ENCODE measurements at places on chromosomes 1 and 21. TPM values are rescaled to one million over a fixed set of nuclear protein-coding genes. Genes with fewer than 3 reads are reported as not detected.

AMY2A gene
- not detected for total RNA-seq

SMIM12 gene
- 23.2 TPM for total RNA-seq

KIF14 gene
- total RNA-seq, result 6.4 TPM

ZFP69 gene
- total RNA-seq, result 4.5 TPM

CD247 gene
- not detected for total RNA-seq

HNRNPCL1 gene
- total RNA-seq, result not detected

NCMAP gene
- not detected for total RNA-seq

OR10R2 gene
- total RNA-seq, result not detected

KCNJ15 gene
- under 0.01 TPM for total RNA-seq

SLC22A15 gene
- total RNA-seq, result 7.8 TPM

EXTL2 gene
- 30.7 TPM for total RNA-seq

TDRD10 gene
- total RNA-seq, result not detected

ADGRL4 gene
- total RNA-seq, result 4.7 TPM

TRNAU1AP gene
- total RNA-seq, result 25.0 TPM

ANGPTL1 gene
- 4.3 TPM for total RNA-seq

MAP1LC3C gene
- under 0.01 TPM for total RNA-seq

LCE2B gene
- total RNA-seq, result not detected

LIN28A gene
- total RNA-seq, result not detected

STIL gene
- total RNA-seq, result 21.2 TPM

MSH4 gene
- total RNA-seq, result 0.43 TPM

ATF3 gene
- 12.9 TPM for total RNA-seq

MAP3K7CL gene
- total RNA-seq, result 20.7 TPM

TAS1R1 gene
- under 0.01 TPM for total RNA-seq

C1orf87 gene
- total RNA-seq, result not detected

PRAMEF12 gene
- under 0.01 TPM for total RNA-seq

FCRL5 gene
- total RNA-seq, result not detected

NBPF6 gene
- total RNA-seq, result not detected

ZNF678 gene
- 4.2 TPM for total RNA-seq

PTPRF gene
- total RNA-seq, result 42.7 TPM

SMCP gene
- not detected for total RNA-seq

NDUFS2 gene
- total RNA-seq, result 105 TPM

C1QTNF12 gene
- 0.32 TPM for total RNA-seq

SPATA45 gene
- 0.43 TPM for total RNA-seq

NDC1 gene
- 13.9 TPM for total RNA-seq

CHI3L1 gene
- 136 TPM for total RNA-seq

PCSK9 gene
- 9.1 TPM for total RNA-seq

COL24A1 gene
- 3.9 TPM for total RNA-seq

TSPAN2 gene
- total RNA-seq, result under 0.01 TPM

MANEAL gene
- 0.97 TPM for total RNA-seq

CLEC20A gene
- total RNA-seq, result not detected

PFKFB2 gene
- 6.9 TPM for total RNA-seq

CCDC27 gene
- not detected for total RNA-seq

MROH9 gene
- under 0.01 TPM for total RNA-seq

CFHR4 gene
- not detected for total RNA-seq

KRTAP19-2 gene
- not detected for total RNA-seq

TSEN15 gene
- total RNA-seq, result 53.5 TPM

PDE4B gene
- total RNA-seq, result 52.8 TPM

PLEKHN1 gene
- 1.9 TPM for total RNA-seq

CFHR5 gene
- not detected for total RNA-seq

PLA2G2D gene
- total RNA-seq, result not detected

LRRC3 gene
- total RNA-seq, result under 0.01 TPM

ADCY10 gene
- total RNA-seq, result not detected

STUM gene
- total RNA-seq, result under 0.01 TPM

DCST1 gene
- total RNA-seq, result not detected

ERRFI1 gene
- 70.4 TPM for total RNA-seq

FCRL6 gene
- not detected for total RNA-seq

C8B gene
- total RNA-seq, result not detected

ITLN2 gene
- total RNA-seq, result not detected

ZNHIT6 gene
- total RNA-seq, result 10.3 TPM

UBQLN4 gene
- total RNA-seq, result 20.3 TPM
